Right lobe of liver (tissue), 6 donors: ENCODE measurements at places on chromosomes 13 and 19. TPM values are rescaled to one million over a fixed set of nuclear protein-coding genes. Genes with fewer than 3 reads are reported as not detected.

The RASA3 gene
- 4.6 TPM for total RNA-seq

GRCh38 chr19:12871681-12872080 lies 9.6 kb downstream of the DNASE2 start:
- H3K4me3 ChIP-seq: no peak overlapping the region
- DNase-seq: no peak
- no peak overlapping the region for H3K27ac ChIP-seq
- H3K27me3 ChIP-seq: no peaks in the 10 kb centered on the region
- no peaks in the 10 kb centered on the region for H3K4me1 ChIP-seq
- H3K36me3 ChIP-seq: no peaks in the 10 kb centered on the region

GRCh38 chr19:31231237-31231636 lies 118.0 kb downstream of the TSHZ3 start:
- H3K27ac ChIP-seq: no peak overlapping the region
- H3K36me3 ChIP-seq: no peaks in the 10 kb centered on the region
- H3K4me1 ChIP-seq: no peaks in the 10 kb centered on the region
- H3K4me3 ChIP-seq: no peak overlapping the region
- H3K27me3 ChIP-seq: no peaks in the 10 kb centered on the region

DNA sequence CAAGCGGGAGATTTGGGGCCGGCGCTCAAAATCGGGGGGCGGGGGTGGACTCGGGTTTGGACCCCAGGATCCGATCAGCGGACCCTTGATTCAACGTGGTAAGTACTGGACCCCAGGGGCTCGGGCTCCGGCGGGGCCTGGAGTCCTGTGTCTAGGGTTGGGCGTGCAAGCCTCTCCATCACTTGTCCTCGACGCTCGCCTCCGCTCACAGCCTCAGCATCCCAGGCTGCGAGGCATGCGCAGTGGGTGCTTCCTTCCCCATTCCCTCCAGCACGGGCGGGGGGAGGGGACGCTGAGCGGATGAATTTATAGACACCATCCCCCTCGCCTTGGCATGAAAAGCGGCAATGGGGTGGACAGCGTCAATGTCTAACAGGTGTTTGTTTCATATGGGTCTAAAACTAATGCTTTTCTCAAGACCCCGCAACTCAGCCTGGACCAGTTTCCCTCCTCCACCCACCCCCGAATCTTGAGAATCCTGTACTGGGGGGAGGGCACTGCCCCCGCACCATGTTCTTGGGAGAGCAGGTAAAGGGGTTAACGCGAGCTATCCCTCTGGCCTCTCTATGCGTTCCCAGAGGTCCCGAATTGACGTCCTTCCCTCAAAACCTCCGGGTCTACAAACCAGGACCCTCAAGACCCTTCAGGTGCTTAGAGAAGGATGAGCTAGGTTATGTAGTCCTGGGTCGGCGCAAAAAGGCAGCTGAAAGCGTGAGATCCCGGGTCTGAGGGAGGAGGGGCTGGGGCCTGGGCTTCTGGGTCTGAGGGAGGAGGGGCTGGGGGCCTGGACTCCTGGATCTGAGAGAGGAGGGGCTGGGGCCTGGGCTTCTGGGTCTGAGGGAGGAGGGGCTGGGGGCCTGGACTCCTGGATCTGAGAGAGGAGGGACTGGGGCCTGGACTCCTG lies 579 bp downstream of the CPT1C start:
- H3K4me1 ChIP-seq: no peaks in the 10 kb centered on the region
- no peak overlapping the region for H3K27ac ChIP-seq
- DNase-seq: no peak
- no peaks in the 10 kb centered on the region for H3K36me3 ChIP-seq

- H3K4me3 ChIP-seq: no peak overlapping the region
- no peaks in the 10 kb centered on the region for H3K36me3 ChIP-seq
- no peaks in the 10 kb centered on the region for H3K27me3 ChIP-seq
- H3K4me1 ChIP-seq: no peaks in the 10 kb centered on the region
Measured at GRCh38 chr19:6728346-6728745, 7.9 kb upstream of the C3 start.

DNA sequence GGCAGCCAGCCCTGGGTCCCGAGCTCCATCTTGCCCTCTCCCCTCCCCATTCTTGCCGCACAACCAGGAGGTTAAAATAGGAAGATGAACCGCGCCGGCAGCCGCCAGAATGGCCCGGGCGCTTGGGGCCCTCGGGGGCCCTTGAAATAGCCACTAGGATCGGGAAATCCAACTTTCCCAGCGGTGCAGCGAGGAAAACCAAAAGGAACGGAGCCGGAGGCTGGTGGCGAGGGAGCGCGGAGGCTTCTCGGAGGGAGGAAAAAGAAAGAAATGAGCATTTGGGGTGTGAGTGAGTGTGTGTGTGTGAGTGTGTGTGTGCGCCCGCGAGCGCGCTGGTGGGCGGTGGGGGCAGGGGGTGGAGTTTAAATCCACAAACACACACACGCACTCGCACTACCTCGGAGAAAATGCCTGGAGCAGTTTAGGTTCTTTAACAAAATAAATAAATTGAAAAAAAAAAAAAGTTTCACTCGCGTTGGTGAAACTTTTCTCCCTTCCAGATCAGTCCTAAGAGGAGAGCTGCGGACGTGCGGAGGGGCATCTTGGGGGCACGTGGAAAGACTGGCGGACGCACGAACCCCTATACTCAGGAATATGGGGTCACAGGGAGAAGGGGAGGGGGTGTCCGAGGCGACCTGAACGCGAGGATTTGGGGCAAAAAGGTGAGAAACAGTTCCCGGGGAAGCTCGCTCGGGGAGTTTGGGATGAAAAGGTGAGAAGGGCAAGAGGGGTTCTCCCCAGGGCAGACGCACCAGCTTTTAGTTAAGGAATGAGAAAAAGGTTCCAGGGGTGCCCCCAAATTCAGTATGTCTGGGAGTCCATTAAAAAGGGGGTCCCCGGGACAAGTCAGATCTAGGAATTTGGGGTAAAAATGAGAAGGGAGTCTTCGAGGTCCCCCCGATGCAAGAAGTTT lies 1.3 kb downstream of the RFX2 start:
- H3K4me1 ChIP-seq: no peaks in the 10 kb centered on the region
- H3K36me3 ChIP-seq: no peaks in the 10 kb centered on the region
- no peak overlapping the region for H3K27ac ChIP-seq
- no peaks in the 10 kb centered on the region for H3K27me3 ChIP-seq
- H3K4me3 ChIP-seq: peak overlapping the region; percentile 47
